ENCODE measurements at places on chromosomes 2 and 18. TPM values are rescaled to one million over a fixed set of nuclear protein-coding genes. Genes with fewer than 3 reads are reported as not detected.

GRCh38 chr2:47486841-47487497, 84.0 kb downstream of the MSH2 start:
- H3K4me1 ChIP-seq = no peaks in the 10 kb centered on the region
- no peak for DNase-seq
- no peaks in the 10 kb centered on the region for H3K27me3 ChIP-seq
- no peaks in the 10 kb centered on the region for H3K36me3 ChIP-seq

GRCh38 chr2:118084491-118085089, 3.7 kb upstream of the INSIG2 start:
- H3K4me3 ChIP-seq = no peak overlapping the region
- no peaks in the 10 kb centered on the region for H3K27me3 ChIP-seq
- no peaks in the 10 kb centered on the region for H3K36me3 ChIP-seq
- DNase-seq = no peak

- no peak overlapping the region for H3K4me3 ChIP-seq
- no peaks in the 10 kb centered on the region for H3K36me3 ChIP-seq
- H3K27ac ChIP-seq = no peak overlapping the region
These were observed 242.6 kb downstream of the PHLPP1 start for GRCh38 chr18:62957885-62958472.

SLC40A1 gene
- 454 TPM for total RNA-seq

- H3K27me3 ChIP-seq = no peaks in the 10 kb centered on the region
- DNase-seq = no peak
- no peak overlapping the region for H3K27ac ChIP-seq
- H3K36me3 ChIP-seq = no peaks in the 10 kb centered on the region
- no peak overlapping the region for H3K4me3 ChIP-seq
- H3K4me1 ChIP-seq = no peaks in the 10 kb centered on the region
These were observed 30.7 kb upstream of the PIEZO2 start for GRCh38 chr18:11179959-11180519.

ATP9B gene
- total RNA-seq = 43.4 TPM

DNA sequence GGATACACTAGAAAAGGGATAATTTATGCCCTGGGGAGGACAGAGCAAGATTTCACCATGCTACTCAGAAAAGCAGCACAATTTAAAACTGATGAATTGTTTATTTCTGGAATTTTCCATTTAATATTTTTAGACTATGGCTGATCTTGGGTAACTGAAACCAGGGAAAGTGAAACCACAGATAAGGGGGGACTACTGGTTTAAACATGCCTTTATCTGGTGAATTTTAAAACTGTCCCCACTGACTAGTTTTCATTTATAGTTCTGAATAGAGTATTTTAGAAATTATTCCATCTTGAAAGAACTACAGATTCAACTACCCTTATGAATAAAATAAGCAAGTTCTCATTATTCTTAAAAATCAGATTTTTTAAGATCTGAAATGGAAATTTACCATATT, 15.0 kb downstream of the NFU1 start:
- H3K4me1 ChIP-seq = peaks cover 2% of the 10 kb centered on the region
- no peaks in the 10 kb centered on the region for H3K27me3 ChIP-seq
- H3K36me3 ChIP-seq = no peaks in the 10 kb centered on the region
- no peak for DNase-seq

DNA sequence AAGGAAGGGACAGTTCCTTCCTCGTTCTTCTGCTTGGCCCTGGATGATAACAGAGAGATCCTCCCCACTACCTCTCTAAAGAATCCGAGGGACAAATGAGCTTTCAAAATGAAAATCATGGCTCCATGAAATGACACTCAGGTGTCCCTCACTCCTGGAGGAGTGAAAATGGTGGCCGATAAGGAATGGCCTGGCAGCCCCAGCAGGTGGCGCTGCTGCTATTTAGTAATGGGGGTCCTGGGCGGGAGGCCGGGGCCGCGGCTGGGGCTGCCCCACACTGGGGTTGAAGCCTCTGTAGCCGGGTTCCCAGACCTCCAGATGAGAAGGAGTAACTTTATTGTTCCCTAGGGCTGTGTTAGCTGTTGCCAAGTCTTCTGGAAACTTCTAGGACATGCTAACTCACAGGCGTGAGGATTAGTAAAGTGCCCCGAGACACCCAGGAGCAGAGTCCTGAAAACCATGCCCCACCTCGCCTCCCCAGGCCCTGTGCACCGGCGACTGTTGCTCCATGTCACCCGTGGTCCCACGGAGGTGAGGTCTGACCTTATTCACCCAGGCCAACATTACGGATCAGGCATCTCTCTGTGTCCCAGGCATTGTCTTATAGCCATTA, 138.0 kb downstream of the CTIF start:
- DNase-seq = peak; percentile 64
- no peak overlapping the region for H3K4me3 ChIP-seq
- no peak overlapping the region for H3K27ac ChIP-seq
- H3K27me3 ChIP-seq = no peaks in the 10 kb centered on the region
- H3K36me3 ChIP-seq = no peaks in the 10 kb centered on the region

ASXL3 gene
- 22.4 TPM for total RNA-seq

IGFBP2 gene
- 313 TPM for total RNA-seq

DNA sequence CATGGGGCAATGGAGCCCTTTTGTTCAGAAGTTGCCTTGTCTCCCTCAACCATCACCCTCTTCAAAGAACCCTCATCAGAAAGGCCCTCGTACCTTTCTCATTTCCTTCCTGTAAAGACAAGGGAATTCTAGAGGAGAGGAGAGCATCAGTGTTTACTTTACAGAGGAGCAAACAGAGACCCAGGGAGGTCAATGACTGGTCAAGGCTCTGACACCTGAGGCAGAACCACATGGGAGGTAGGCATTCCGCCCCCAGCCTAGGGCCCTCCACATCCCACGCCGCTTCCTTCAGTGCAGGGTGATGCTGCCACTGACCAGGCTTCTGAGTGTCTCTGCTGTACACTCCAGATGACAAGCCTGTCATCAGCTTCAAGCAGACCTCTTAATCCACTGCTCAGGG, 104.7 kb downstream of the NRP2 start:
- no peak overlapping the region for H3K4me3 ChIP-seq
- no peak overlapping the region for H3K27ac ChIP-seq
- peaks cover 8% of the 10 kb centered on the region for H3K4me1 ChIP-seq
- no peak for DNase-seq
- no peaks in the 10 kb centered on the region for H3K36me3 ChIP-seq
- no peaks in the 10 kb centered on the region for H3K27me3 ChIP-seq

KCNS3 gene
- total RNA-seq = 1.2 TPM

GRCh38 chr2:213238753-213239495, 45.3 kb upstream of the SPAG16 start:
- no peak overlapping the region for H3K4me3 ChIP-seq
- H3K4me1 ChIP-seq = no peaks in the 10 kb centered on the region
- H3K36me3 ChIP-seq = no peaks in the 10 kb centered on the region
- H3K27ac ChIP-seq = no peak overlapping the region

DNA sequence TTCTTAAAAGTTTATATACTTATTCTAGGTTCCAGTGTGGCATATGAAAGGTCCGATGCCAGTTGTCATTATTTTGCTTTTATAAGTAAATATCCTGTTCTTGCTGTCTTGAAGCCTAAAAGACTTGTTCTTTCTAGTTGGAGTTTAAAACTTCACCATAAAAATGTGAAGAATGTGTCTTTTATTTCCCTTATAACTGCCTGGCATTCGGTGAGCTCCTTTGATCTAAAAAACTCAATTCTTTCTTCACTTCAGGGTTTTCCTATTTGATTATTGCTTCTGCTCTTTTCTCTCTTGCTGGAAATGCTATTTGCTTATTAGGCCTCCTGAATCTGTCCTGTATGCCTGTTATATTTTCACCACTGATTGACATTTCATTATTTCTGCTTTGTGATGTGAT, 51.6 kb downstream of the TSPYL6 start:
- H3K27me3 ChIP-seq = no peaks in the 10 kb centered on the region
- no peaks in the 10 kb centered on the region for H3K36me3 ChIP-seq
- no peak overlapping the region for H3K27ac ChIP-seq
- peaks cover 4% of the 10 kb centered on the region for H3K4me1 ChIP-seq
- no peak overlapping the region for H3K4me3 ChIP-seq

DNA sequence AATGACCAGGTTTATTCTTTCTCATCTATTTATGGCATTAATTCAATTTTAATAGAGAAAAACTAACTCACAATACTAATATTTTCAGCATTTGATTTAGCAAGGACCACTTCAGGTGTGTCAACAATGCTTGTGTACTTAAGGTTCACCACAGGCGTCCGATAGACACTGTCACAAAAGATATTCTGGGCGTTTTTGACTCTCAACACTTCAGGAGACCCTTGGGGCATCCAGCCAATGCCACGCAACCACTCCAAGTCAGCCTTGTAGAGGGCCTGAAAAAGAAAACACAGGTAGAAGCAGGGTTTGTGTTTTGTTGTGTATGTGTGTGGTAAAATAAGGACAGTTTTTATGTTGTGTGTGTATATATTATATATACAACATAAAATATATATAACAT, 158.2 kb downstream of the NEB start:
- H3K36me3 ChIP-seq = no peaks in the 10 kb centered on the region
- no peak overlapping the region for H3K27ac ChIP-seq
- H3K4me1 ChIP-seq = no peaks in the 10 kb centered on the region
- no peak overlapping the region for H3K4me3 ChIP-seq

CNGA3 gene
- not detected for total RNA-seq

DNA sequence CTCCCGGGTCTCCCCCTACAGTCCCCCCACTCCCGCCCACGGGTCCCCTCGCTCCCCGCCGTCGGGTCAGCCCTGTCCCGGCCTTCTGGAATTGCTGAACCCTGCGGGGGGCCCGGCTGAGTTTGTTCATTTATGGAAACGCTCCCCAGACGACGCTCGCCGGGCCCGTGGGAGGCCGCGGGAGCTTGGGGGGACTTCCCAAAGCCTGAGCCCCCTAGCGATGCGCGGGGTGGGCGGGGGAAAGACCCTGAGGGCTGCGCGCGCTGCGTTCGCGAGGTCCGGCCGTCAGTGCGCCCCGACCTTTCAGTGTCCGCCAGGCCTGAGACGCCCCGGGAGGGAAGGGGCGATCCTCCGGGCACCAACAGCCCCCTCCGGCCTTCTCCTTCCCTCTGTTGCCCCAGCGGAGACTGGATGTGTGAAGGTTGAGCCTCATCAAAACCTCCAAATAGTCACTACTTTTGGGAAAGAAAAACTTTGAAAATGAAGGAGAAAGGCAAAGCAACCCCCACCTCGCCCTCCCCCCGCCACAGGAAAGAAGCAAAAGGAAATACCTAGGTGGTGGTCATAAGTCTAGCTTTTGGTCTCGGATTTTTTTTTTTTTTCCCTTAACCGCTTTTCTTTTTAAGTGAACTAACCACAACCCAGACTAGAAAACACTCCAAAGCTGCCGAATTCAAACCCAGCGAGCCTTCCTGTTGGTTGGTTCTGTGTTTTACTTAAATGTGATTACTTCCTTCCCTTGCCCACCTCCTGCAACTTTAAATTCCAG, 509 bp upstream of the CYS1 start:
- no peaks in the 10 kb centered on the region for H3K36me3 ChIP-seq
- H3K4me1 ChIP-seq = peaks cover 6% of the 10 kb centered on the region
- peak overlapping the region; percentile 80 for H3K27ac ChIP-seq
- peak overlapping the region; percentile 63 for H3K4me3 ChIP-seq
- peak; percentile 68 for DNase-seq

PPP1R1C gene
- not detected for total RNA-seq

GRCh38 chr18:66226782-66227181, 377.1 kb downstream of the CDH19 start:
- H3K27me3 ChIP-seq = no peaks in the 10 kb centered on the region
- H3K4me1 ChIP-seq = no peaks in the 10 kb centered on the region
- no peak for DNase-seq
- H3K4me3 ChIP-seq = no peak overlapping the region

LMAN1 gene
- 63.4 TPM for total RNA-seq

GRCh38 chr2:193272011-193272410, 1077.3 kb upstream of the TMEFF2 start:
- no peak overlapping the region for H3K4me3 ChIP-seq
- DNase-seq = no peak
- no peaks in the 10 kb centered on the region for H3K27me3 ChIP-seq
- no peaks in the 10 kb centered on the region for H3K36me3 ChIP-seq

DNA sequence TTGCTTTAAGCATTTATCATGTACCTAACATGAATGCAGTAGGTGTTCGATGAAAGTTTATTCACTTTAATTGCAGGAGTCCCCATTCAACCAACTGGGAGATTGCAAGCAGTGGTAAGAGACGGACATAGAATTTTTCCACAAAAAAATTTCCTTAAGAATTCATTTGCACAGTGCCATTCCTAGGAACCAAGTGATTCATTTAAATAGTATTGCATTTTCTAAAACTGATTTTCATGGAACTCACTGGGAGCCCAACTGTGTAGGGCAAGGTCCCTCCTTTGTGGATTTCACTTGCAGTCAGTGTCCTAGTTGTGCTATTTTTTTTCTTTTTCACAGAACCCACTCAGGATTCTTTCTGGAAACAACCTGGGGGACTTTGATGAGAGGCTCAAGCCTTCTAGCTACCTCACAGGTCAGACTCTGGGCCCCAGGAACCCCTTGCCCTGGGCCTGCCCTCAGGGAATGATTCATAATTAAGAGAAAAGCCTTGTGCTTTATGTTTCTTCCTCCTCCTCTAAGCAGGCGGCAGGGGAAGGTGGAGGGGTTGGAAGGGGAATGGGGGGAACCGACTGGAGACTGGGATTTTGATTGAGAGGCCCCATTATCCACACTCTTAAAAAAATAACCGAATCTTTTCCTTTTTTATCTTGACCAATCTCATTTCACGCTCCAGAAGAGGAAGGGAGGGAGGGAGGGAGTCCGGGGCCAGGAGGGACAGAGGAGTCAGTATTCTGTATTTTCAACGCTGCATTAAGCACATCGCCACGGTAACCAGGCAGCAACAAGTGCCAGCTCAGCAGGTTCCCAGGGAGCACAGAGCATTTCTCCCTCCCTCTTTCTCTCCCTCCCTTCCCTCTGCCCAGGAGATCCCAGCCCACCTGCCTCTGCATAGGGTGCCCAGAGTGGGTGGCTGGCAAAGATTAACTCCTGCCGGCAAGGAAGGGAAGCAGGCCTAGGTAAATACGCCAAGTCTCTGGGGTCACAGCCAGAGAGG, 51.8 kb downstream of the PSD4 start:
- no peak for DNase-seq
- H3K4me1 ChIP-seq = no peaks in the 10 kb centered on the region
- H3K36me3 ChIP-seq = no peaks in the 10 kb centered on the region

DNA sequence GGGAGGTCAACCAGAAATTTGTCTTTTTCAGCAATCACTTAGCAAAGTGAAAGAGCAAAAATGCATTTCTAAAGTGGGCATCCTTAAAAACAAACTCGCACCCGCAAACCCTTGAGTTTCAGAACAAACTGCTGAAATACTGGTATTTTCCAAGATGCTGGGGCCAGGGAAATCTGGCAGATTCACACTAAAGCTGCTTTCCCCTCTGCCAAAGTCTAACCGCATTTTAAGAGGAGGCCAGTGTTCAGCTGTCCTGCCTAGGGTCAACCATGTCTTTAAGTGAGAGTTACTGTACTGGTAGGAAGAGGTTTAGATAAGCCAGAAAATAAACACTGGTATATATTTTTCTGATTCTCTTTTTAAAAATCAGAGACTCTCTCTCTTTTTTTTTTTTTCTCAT, 55.9 kb downstream of the ACVR1 start:
- no peak for DNase-seq
- no peaks in the 10 kb centered on the region for H3K36me3 ChIP-seq
- H3K27me3 ChIP-seq = no peaks in the 10 kb centered on the region
- peaks cover 6% of the 10 kb centered on the region for H3K4me1 ChIP-seq
- no peak overlapping the region for H3K4me3 ChIP-seq
- no peak overlapping the region for H3K27ac ChIP-seq

Measured in ovary (tissue), 10 donors.